ENCODE measurements at places on chromosomes 6 and 20.

- no peak for DNase-seq
These were observed 114.6 kb downstream of the LCA5 start for GRCh38 chr6:79422666-79423065.

- DNase-seq, result no peak
These were observed 5.9 kb downstream of the TP53INP2 start for GRCh38 chr20:34709831-34710567.

DNA sequence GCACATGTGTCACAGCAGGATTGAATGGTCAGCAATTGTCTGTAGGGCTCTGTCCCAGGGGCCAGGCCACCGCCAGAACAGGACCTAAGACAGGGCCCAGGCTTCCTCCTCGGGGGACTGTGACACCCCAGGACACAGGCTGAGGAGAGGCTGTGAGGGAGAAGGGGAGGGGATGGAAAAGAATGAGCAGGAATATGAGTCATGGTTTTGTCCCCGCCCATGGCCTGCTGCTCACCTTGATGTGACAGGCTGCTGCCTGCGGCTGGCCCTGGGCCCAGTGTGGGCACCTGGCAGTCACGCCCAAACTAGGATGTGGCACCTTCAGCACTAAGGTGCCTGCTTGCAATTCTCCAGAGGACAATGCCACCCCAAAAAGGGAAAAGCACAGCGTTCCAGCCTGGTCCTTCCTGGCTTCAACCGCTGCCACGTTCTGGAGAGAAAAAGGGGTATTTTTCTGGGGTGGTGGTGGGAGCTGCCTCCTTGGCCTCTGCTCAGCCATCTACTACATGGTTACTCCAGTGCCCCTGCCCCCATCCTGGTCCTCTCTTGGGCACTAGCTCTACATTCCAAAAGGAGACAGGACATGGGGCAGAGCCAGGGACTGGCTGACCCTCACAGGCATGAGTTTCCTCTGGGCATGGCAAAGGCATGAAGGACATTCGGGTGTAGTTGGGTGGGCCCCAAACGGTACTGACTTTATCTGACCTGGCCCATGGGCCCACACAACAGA lies 93.4 kb downstream of the SLC22A23 start:
- DNase-seq, result no peak

DNA sequence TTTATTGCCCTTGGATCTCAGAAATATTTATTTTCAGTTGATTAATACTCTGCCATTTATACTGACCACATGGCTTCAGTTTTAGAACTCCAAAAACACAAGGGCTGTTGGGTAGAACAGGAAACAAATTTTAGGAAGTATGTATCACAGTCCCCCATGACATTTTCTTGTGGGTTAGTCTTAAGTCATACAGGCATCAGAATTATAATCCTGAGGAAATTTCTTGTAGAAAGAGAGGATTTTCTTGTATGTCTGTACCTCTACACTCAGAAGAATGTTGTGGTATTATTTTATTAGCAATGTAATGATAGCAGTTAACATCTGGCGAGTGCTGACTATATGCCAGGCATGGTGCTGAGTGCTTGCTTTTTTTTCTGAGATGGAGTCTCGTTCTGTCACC lies 302.9 kb downstream of the CLIC5 start:
- no peak for DNase-seq

- DNase-seq, result no peak
These were observed 754 bp upstream of the TMEM170B start for GRCh38 chr6:11536795-11537194.

DNA sequence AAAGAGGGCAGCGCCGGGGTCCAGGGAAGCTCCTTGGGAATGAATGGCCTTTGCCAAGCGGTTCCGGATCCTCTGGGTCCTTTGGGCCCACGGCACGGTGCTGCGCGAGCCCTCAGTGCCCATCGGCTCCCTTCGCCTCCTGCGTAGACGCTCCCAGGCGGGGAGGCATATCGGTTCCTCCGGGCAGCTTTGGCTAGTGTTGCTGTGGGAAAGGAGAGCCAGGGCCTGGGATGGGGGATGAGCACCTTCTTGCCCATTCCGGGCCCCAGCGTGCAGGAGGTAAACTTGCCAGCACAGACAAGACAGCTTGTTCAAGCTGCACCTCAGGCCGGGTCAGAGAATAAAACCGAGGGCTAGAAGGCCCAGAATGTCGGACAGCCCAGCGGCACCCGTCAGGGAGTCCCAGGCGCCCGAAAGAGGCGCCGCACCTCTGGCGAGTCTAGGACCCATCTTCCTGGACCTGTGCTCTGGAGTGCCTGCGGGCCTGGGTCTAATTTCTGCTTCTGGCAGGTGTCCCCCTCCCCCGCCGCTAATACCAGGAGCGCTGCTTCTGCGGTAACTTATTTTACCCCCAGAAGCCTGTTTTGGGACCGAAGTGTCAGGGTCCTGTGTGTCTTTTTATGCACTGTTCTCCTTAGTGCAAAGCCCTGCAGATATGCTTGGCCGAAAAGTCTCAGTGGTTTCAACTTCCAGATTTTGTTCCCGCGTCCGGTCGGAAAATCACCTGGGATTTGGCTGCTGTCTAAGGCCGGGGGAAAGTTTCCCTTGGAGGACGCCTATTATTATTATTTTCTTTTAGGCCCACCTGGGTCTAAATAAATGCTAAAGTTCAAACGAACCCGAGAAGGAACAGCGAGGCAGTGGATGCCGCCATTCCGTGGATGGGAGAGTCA lies 1.7 kb upstream of the TFAP2C start:
- DNase-seq, result no peak

GRCh38 chr6:62039605-62040004 lies 246.4 kb downstream of the KHDRBS2 start:
- DNase-seq, result no peak

GRCh38 chr20:57582432-57583288 lies 21.8 kb downstream of the PCK1 start:
- no peak for DNase-seq

DNA sequence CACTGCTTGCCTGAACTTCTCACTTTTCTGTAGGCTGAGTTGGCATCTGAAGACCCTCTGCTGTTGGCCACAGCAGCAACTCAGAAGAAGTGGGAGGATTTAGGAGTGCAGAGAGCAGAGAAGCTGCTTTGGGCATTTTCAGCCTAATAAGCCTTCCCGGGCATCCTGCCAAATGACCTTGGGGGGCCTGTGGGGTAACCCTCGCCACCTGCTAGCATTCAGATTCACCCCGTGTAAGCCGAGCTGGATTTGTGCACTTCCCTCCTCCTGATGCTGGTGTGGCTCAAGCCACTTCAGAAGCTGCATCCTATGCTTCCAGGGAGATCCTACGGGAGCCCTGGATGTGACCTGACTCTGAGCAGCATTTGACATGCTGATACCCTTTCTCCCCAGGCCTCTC lies 114.8 kb downstream of the LRFN2 start:
- no peak for DNase-seq

- DNase-seq, result no peak
These were observed 13.6 kb upstream of the PDE7B start for GRCh38 chr6:135837735-135838449.

- no peak for DNase-seq
These were observed 53.0 kb downstream of the GNAS-AS1 start for GRCh38 chr20:58797371-58798338.

GRCh38 chr6:4928426-4928825 lies 75.4 kb downstream of the RPP40 start:
- DNase-seq, result no peak

DNA sequence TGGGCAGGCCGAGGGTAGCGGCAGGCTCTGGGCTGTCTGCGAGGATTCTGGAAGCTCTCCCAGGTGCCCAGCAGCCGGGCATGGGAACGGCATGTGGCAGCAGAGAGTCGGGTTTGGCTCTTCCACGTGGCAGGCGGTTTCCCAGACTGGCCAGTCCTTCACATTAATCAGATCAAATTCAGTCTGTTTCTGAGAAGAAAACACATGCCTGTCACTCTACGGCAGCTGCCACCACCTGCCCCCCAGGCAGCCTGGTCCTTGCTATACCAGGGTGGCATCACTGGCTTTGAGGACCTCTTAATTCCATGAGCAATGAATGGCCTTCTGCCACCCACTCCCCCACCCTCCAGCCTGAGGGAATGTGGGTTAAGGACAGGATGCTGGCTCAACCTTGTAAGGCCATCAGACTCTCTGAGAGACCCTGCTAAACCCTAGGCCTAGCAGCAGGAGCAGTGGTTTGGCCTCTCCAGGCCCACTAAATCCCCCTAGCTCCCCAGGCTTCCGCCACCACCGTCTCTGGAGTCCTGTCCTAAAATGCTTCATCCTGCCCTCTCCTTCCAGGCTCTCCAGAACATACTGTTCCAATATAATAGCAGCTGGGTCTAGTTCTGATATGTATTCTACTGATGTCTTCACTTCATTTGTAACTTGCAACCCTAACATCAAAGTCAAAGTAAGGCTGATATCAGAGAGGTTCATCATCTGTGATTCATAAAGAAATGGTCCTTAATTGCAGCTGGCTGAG lies 47.8 kb downstream of the PLCG1 start:
- no peak for DNase-seq

DNA sequence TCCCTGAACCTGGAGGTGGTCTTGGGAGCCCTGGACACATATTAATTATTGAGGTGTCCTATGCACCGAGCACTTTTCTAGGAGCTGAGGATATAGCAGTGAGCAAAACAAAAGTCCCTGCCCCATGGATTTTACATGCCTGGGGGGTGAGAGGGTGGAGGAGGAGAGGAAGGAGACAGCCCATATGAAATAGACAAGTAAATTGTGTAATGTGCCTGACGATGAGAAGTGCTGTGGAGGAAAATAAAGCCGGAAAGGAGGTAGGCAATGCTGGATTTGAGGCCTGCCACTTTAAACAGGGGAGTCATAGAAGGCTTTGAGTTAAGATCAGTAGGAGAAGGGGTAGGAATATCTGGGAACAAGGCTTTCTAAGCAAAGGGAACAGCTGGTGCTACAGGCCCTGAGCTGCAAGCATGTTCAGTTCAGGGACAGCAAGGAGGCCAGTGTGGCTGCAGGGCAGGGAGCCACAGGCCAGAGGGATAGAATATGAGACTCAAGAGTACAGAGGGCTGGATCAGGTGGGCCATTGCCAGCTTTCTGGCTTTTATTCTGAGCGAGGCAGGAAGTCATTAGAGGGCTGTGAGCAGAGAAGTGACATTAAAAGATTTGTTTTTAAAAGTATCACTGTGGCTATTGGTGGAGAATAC lies 19.1 kb upstream of the MYLIP start:
- no peak for DNase-seq

DNA sequence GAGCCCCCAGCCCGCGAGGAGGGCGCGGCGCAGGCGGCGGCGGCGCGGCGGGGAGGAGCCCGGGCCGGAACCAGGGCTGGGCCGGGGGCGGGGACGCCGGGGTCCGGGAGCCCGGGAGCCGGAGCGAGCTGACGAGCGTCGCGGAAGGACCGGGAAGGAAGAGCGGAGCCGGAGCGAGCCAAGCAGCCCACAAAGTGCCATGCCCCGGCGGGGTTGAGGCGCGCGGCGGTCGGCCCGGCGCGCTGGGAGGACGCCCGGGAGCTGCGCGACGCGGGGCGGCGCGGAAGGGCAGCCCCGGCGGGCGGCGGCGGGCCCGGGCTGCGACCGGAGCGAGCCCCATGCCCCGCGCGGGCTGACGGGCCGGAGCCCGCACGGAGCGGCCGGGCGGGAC lies 289 bp downstream of the FOXP4 start:
- DNase-seq, result no peak

DNA sequence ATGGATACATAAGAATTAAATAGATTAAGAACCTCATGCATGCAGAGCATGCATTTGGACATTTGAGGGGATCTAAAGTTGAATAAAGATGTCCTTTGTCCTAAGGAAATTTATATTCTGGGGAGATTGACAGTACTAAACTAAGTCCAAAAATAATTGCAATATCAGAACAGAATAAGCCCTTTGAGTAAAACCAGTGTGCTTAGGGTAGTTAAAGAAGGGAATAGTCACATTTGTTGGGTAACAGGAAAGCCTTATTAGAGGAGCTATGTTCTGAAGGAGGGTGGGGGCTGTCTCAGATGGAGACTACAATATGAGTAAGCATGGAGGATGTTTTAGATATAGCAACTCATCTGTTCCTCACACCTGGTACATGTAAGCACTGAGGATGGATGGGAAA lies 35.8 kb downstream of the CDC5L start:
- no peak for DNase-seq

GRCh38 chr6:47532981-47533585 lies 55.5 kb downstream of the CD2AP start:
- no peak for DNase-seq

DNA sequence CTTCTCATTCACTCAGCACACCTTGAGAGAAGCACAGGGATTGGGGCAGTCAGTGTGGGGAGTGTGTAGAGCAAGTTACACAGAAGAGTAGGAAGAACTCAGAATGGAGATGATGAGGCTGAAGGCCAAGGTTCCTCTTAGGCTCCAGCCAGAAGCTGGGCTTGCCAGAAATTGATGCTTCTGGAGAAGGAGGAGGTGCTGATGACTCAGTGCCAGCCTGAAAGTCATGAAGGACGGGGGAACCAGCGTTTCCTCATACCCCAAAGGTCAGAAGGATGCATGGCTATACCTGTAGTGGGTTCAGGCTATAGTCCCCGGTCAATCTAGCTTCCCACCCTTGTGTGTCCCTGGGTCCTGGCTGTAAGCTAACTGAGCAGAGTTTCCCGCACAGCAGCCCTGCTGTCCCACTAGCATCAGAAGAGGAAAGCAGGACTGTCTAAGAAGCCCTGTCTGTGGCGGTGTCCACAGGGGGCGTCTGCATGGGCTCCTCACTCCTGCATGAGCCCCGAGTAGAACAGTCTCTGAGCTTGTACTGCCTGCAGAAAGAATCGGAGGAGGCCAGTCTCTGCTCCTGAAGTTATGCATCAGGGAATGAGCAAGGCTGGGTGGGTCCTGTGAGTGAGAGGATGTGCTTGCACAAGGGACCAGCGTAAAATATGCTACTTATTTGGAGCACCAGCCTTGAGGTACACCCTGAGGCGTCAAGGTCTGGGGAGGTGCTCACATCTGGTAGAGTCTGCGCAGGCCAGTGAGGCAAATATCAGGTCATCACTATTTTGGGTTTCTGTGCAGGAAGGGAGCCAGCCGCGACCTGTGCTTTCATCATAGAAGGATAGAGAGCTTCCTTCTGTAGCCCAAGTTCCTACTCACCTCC lies 148.5 kb downstream of the MRPL14 start:
- no peak for DNase-seq

DNA sequence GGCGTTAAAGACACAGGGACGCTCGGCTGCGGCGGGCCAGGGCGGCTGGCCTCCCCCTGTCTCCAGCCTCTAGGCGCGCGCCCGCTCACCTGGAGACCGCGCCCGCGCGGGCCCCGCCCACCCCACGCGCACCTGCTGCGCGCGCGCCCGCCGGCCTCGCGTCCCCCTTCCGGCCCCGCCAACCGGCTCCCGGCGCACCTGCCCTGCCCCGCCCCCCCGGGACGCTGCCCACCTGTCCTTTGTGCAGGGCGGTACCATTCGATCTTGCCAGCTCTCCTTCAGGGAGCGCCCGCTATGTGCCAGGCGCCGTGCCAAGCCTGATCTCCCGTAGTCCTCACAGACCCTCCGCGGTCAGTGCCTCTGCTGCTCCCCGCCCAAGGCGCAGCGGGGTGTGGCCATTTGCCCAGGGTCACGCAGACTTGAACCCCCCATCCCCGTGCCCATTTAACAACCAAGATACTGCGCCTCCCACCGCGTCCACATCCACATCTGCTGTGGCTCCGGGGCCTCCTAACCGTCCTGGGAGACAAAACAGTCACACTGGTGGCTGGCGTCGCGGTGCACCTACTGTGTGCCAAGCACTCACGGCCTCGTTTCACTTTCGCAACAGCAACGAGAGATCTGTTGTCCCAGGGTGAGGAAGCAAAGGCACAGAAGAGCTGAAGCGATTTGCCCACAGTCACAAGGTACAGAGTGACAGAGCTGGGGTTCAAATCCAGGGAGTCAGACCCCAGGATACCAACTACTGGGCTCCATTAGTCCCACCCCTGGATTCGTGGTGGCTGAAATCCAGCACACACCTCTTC lies 48.1 kb downstream of the NOL4L start:
- DNase-seq, result no peak
